Ammon's horn (tissue), 1 donor: ENCODE measurements at places on chromosomes 3 and 15.

GRCh38 chr3:20125897-20126296, 60.1 kb downstream of the SGO1 start:
- DNase-seq, result peak; percentile 66

DNA sequence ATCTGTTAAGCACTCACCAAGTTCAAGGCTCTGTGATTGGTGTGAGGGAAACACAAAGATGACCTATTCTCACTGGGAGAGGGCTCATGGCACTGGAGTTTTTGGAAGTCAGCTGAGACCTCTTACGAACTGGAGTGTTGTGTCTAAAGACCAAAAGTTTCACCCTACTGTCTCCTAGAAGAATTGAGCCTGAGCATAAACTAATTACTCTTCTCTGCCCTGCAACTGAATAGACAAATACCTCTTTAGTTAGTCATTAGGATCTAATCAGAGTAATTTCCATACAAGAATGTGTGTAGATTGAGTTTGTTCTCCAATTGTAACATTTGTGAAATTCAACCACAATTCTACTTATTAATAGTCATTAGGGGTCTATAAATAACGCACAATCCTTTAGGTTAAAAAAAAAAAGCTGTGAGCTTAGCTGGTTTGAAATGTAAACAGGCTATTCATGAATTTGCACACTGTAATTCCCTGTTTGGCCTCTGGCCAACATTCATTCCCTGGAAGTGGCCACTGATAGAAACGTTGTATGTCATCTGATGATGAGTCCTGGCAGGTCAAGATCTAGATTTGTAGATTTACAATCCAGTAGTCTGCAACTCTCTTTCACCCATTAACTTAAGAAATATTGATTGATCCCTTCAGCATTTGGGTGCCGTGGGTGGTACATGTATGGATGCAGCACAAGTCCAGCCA, 76.8 kb upstream of the SOX14 start:
- no peak for DNase-seq

DNA sequence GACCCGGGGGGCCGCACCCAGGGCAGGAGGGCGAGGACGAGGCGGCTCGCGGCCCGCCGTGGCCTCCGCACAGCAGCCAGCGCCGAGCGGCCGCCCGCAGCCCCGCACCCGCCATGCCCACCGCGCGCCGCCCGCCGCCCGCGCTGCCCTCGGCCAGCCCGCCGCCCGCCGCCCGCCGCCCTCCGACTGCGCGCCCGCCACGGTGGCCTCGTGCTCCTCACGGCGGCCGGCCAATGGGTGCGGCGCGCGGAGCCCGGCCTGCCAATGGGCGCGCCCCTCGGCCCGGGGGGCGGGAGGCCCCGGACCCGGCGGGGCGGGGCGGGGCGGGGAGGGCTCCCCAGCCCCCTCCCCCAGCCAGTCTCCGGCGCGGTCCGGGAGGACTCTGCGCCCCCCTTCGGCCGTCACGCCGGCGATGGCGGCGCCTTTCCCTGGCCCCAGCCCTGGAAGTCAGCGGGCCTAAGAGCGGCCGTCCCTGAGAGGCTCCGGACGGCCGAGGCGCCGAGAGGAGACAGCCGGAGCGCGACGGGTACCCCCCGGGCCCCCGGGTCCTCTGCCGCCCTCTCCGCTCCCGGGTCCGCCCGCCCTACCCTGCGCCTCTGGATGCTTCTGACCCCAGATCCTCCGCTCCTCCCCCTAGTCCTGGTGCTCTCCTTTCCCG, at the start of gene NT5DC2:
NT5DC2 (minus strand) TSS at position 235 of the 658 bp plus-strand sequence; CDS start at position 115, 120 bp downstream.
- peak; percentile 63 for DNase-seq

DNA sequence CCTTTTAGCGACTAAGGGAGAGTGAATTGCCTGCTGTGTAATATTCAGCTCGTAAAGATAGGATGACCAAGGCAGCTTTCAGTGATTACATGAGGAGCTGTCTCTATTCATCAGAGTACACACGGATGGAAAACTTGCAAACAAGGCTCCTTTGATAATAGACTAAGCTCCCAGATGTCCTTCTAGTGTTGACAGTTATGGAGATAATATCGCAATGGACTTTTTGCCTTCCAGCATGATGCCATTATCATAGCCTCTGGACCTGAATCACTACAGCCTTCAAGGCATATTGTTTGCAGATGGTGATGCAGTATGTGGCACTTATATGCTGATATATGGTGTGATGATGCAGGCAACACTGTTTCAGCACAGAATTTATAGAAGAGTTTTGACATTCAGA, 93.9 kb downstream of the ECT2 start:
- no peak for DNase-seq

DNA sequence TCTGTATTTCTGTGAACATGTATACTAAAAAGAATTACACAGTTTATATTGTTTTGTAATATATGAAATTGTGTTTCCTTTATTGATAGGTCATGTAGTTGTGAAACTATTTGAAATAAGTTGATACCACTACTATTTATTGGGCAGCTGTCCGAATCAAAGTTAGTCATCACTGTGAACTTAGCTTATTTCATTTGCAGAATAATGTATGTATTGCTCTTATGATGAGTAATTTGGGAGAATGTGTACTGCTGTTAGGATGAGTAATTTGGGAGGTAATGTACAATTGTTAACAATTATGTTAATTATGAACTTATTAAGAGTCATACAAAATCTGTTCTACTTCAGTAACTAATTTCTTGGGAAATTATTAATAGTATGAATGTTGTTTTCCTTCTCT, 22.2 kb downstream of the FXR1 start:
- no peak for DNase-seq

DNA sequence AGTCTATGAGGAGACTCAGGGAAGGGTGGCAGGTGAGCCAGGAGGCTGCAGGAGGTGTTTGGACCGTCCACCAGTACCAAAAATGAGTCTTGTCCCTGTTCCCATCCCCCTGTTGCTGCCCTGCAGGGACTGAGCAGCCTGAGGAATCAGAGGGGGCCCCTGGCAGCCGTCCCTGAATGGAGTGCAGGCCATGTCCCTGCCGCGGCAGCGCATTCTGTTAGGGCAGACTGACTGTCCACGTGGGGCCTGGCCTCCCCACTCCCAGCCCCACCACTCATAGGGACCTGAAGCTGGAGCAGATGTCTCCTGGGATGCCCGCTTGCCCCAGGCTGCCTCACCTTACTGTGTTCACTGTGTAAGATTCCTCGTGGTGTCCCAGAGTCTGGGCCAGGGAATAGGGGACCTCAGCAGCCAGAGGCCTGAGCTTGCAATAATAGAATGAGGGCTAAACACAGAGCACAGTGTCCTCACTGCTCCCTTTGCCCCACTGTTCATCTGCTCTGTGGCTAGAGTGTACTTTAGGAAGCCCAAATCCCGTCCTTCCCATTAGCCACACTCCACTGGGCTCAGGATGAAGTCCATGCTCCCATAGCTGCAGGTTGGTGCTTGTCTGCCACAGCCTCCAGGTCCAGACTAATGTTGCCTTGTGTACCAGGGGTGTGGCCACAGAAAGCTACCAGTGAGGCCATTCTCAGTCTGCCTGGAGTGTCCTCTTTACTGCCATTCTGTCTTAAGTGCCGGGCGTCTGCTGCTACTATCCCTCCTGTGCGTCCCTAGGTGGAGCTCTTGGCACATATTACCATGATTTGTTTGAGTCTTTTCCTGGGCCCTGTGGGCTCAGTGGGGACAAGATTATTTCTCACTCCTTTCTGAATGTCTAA, 63.2 kb downstream of the HCN4 start:
- peak; percentile 74 for DNase-seq

DNA sequence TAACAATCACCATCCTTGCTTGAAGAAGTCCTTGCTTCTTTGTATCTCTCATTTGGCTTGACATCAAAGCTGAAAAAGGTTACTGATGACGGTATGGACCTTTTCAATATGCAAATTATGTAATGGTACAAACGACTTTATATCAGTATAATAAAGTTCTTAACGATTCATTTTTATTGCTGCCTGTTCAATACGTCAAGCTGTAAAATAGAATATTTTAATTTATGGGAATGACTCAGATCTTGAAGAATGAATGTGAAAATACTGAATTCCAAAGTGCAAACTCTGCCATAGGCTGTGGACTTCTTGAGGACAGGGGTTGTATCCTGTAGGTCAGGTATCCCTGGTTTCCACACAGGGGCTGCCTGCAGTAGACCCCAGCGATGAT, 156.2 kb downstream of the PLCL2 start:
- no peak for DNase-seq

- peak; percentile 49 for DNase-seq
Observed at GRCh38 chr3:179971280-179971679, 65.5 kb downstream of the PEX5L start.

DNA sequence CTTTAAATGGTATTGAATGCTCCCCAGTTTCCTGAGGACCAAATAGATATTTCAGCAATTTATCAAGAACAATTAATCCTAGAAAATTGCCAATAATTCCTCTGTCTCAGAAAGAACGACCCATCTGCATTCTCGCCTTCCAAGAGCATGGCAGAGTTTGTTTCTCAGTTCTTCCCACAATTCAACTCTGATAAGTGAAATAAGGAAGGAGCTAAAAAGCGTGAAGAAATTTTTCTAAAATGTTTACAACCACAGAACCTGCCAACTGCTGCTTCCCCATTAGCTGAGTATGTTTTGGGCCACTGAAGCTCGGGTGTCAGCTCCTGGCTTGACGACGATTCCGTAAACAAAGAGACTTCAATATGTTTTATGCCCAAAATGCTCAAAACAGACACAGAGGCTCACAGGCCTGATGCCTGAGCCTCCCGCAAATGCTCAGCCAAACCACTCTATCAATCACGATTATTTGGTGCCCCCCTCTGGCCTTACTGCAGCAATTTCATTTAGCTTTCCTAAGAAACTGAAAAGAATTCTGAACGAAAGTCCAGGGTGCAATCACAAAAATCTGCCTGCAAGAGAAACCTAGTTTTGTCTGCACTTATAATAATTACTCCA, 259.2 kb upstream of the CCDC54 start:
- DNase-seq, result peak; percentile 90

DNA sequence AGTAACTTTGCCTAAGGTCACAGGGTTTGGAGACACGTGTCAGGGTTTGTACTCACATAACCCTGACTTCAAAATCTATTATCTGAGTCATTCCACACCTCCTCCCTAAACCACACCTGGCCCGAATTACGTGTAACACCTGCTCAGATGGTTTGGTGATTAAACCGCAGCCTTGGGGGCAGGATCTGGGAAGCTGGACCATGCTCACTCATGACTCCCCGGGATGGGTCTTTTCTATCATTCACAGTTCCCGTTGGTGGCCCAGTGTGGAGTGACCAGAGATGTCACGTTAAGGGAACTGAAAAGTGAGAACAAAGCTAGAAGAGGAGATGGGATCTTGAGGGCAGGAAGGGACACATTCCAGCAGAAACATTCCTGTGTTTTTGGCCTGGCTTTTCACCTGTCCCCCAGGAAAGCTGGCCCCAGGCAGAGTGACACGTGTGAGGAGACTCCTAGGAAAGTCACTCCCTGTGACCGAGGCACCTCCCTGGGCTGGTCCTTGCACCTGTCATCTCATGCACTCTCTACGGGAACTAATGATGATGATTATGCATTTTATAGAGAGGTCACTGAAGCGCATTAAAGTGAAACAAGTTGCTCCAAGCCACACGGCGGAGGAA, 75.4 kb upstream of the POMGNT2 start:
- DNase-seq, result no peak

GRCh38 chr3:158788446-158788845, 13.4 kb upstream of the MFSD1 start:
- DNase-seq, result no peak

DNA sequence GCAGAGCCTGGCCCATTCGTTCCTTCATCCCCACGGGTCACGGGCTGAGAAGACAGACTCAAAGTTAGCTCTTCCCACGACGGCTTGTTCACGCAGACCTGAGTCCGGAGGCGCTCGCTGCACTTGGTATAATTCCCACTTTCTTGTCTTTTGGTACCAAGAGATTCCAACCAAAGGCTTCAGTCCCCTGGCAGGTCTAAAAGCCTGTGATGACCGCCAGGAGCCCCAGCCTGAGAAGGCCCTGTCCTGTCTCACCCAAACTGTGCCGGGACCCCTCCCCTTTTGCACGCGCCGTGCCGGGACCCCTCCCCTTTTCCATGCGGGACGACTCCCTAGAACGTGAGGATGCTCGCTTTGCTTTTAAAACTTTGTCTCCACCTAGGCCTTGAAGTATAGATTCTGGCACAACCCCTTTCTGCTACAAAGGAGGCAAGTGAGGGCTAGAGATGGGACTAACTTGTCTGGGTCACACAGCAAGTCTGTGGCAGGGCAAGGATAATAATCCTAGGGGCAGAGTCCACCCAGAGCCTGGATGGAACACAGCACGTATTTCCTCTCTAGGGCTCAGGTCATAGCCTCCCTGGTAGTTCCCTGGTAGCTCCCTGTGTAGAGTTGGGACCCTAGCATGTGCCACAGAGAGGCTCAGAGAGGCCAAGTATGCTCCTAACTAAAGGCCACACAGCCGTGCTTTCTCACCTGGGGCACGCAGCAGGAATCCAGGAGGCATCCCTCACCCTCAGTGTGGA, 211.3 kb downstream of the XXYLT1 start:
- DNase-seq, result no peak

- DNase-seq, result no peak
Observed at GRCh38 chr15:73723191-73723590, 30.0 kb downstream of the INSYN1 start.

- no peak for DNase-seq
Observed at GRCh38 chr3:79097964-79098660, 669.7 kb downstream of the ROBO1 start.

DNA sequence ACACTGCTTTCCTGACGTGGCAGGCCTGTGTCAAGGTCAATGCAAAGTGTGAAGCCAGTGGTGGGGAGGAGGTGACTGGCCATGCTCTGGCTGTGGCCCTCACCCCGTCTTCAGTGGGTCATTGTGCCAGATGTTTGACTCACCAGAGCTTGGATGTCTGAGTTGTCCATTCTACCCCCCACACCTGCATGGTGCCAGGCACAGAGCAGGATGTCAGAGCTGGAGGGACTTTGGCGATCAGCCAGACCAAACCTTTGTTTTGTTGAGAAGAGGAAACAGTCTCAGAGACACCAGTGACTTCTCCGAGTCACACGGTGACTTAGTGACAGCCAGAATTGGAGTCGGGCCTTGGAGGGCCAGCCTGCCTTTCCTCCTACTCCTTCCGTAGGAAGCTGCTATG, 49.5 kb downstream of the SMAD6 start:
- DNase-seq, result no peak

GRCh38 chr15:78461171-78461888, 23.3 kb downstream of the IREB2 start:
- DNase-seq, result peak; percentile 8
